ENCODE measurements at places on chromosomes 4 and X. TPM values are rescaled to one million over a fixed set of nuclear protein-coding genes. Genes with fewer than 3 reads are reported as not detected.
A peak's percentile ranks its signal among the peaks of the same experiment; 100 is the strongest.

GRCh38 chrX:17456526-17456925 is 81.5 kb downstream of the NHS start:
- H3K4me3 ChIP-seq: no peak overlapping the region
- no peaks in the 10 kb centered on the region for H3K27me3 ChIP-seq
- H3K27ac ChIP-seq: no peak overlapping the region

DNA sequence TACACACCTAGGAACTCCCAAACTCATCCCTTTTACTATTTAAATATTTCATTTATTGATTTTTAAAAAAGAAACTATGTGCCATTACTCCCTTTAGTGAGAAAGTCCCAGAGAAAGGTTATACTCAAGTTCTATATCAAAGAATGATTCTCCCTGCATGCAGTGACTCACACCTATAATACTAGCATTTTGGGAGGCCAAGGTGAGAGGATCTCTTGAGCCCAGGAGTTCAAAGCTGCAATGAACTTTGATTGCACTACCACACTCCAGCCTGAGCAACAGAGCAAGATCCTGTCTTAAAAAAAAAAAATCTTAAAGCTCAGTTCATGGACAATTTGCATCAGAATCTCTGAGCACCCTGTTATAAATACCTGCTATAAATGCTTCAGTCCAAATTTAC is 9.2 kb upstream of the RBPJ start:
- no peak for DNase-seq
- no peaks in the 10 kb centered on the region for H3K36me3 ChIP-seq
- no peaks in the 10 kb centered on the region for H3K27me3 ChIP-seq
- H3K4me3 ChIP-seq: no peak overlapping the region

- DNase-seq: no peak
- no peaks in the 10 kb centered on the region for H3K27me3 ChIP-seq
- H3K36me3 ChIP-seq: no peaks in the 10 kb centered on the region
- no peak overlapping the region for H3K4me3 ChIP-seq
Observed at GRCh38 chr4:20684852-20685763, 15.2 kb upstream of the PACRGL start.

DNA sequence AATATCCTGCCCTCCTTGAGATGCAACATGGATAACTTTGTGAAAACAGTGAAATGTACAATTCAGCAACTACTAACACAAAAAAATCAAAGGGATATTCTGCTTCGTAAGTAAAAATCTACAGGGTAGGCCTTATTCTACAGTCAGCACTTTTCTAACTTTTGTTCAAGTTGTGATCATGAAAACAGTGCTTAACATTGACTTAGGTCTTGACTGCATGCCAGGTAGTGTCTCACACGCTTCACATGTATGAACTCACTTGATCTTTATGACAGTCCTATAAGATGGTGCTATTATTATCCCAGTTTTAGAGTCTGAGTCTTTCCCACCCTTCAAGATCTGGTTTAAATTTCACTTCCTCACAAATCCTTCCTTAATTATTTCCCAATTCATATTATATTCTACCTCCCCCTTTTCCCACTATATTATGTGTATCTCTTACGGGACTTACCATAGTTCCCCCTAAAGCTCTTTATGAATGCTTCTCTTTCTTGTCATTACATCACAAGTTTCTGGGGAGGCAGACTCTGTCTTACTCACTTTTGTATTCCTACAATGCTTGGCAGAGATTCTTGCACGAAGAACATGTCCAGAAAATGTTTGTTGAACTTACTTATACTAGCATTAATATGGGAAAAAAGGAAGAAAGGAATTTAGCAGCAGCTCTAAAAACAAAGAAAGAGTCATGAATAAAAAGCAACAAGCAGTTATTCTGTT is 179.8 kb downstream of the SCFD2 start:
- no peak overlapping the region for H3K27ac ChIP-seq
- H3K36me3 ChIP-seq: no peaks in the 10 kb centered on the region
- H3K27me3 ChIP-seq: no peaks in the 10 kb centered on the region
- no peak for DNase-seq

Gene VEGFC
- polyA plus RNA-seq: not detected

Gene SRPK3
- polyA plus RNA-seq: not detected

Gene HS6ST2
- not detected for polyA plus RNA-seq

Gene CDKL2
- polyA plus RNA-seq: 0.47 TPM

GRCh38 chr4:83118869-83119268 is 4.3 kb upstream of the PLAC8 start:
- H3K27ac ChIP-seq: no peak overlapping the region
- H3K27me3 ChIP-seq: no peaks in the 10 kb centered on the region
- H3K4me3 ChIP-seq: no peak overlapping the region

Gene TEX11
- polyA plus RNA-seq: not detected

GRCh38 chr4:57425610-57426009 is 315.4 kb upstream of the IGFBP7 start:
- H3K36me3 ChIP-seq: no peaks in the 10 kb centered on the region
- no peak overlapping the region for H3K27ac ChIP-seq
- no peak overlapping the region for H3K4me3 ChIP-seq

Gene EREG
- not detected for polyA plus RNA-seq

DNA sequence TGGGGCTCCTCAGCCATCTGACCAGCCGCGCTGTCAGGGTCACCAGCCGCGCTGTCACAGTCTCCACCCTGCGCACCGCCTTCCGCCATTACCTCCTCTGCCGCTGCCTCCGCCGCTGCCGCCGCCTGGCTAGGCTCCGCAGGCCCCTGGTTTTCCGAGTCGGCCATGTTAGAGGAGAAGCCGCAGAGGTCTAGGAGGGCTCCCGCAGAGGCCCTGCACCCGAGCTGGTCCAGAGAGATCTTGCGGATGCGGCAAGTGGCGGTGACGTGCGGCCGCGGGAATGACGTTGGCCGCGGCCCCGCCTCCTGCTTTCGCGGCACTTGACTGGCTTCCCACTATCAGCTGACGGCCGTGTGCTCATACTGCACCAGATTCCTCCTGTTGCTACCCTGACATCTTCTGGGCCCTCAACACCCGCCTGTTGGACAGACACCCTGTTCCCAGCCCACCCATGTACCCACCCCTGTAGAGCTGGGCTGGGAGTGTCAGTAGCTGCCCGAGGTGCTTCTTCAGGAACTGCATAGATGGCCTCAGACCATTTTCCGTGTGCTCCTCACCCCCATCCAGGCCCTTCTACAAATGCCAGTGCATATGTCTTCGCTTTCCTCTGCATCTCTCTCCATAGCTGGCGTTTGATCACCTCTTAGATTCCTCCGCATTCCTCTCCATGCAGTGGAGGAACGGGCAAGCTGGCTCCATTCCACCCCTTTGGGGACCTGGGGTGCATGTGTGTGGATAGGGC is at the start of gene NAP1L5:
TSS of gene NAP1L5 (minus strand) at position 242 of the 742 bp plus-strand sequence. CDS start at position 167, 75 bp downstream.
- no peaks in the 10 kb centered on the region for H3K27me3 ChIP-seq
- H3K36me3 ChIP-seq: peaks cover 7% of the 10 kb centered on the region
- peak; percentile 63 for DNase-seq
- H3K27ac ChIP-seq: peak within 1 kb of the TSS; percentile 66

- no peak overlapping the region for H3K27ac ChIP-seq
- no peaks in the 10 kb centered on the region for H3K27me3 ChIP-seq
- no peak overlapping the region for H3K4me3 ChIP-seq
- H3K36me3 ChIP-seq: no peaks in the 10 kb centered on the region
- no peaks in the 10 kb centered on the region for H3K4me1 ChIP-seq
Observed at GRCh38 chr4:56323327-56323726, 64.0 kb downstream of the AASDH start.

- no peak overlapping the region for H3K27ac ChIP-seq
- no peak for DNase-seq
- H3K27me3 ChIP-seq: no peaks in the 10 kb centered on the region
Observed at GRCh38 chr4:21181716-21182115, 481.5 kb downstream of the PACRGL start.

DNA sequence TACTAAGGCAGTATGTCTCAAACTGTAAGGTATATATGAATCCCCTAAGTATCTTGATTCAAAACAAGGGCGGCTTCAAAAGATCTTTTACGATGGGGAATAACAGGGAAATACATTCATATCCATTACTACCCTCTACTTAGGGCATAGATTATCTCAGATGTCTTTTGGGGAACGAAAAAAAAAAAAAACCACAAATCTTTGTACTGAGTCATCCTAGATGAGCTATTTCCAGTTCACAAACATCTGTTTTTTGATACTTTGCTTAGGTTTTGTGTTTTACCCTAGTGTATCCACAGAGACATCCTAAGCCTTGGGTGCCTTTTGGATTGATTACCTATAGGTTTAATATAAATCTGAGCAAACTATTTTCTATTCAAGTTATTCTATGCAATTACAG is 457.2 kb downstream of the NLGN4X start:
- no peaks in the 10 kb centered on the region for H3K36me3 ChIP-seq
- no peak overlapping the region for H3K27ac ChIP-seq
- no peak for DNase-seq
- H3K4me1 ChIP-seq: no peaks in the 10 kb centered on the region

- H3K36me3 ChIP-seq: no peaks in the 10 kb centered on the region
- H3K4me3 ChIP-seq: no peak overlapping the region
- no peaks in the 10 kb centered on the region for H3K27me3 ChIP-seq
- no peak overlapping the region for H3K27ac ChIP-seq
Observed at GRCh38 chrX:154649503-154650220, 3.7 kb downstream of the CTAG2 start.

Gene HELT
- polyA plus RNA-seq: not detected

Gene GPR50
- not detected for polyA plus RNA-seq

DNA sequence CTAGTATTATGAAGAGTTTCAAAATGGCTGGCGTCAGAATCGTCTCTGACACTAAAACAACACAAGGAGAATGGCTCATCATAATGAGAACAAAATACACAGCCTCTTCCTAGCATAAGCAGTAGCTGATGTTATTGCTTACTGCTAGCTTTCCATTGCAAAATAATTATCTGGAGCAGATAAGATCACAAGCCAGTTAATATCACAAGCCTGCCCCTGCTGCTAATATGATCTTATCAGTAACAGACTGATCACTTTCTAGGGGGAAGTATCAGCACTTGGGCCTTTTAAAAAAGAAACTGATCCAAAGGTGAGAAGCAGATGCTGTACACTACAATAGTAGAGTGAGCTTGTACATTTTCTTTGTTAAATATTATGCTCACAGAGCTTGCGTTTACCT is 554.8 kb upstream of the PABPC4L start:
- no peak for DNase-seq
- no peak overlapping the region for H3K27ac ChIP-seq
- H3K36me3 ChIP-seq: no peaks in the 10 kb centered on the region
- no peaks in the 10 kb centered on the region for H3K4me1 ChIP-seq

Gene TMPRSS11F
- polyA plus RNA-seq: not detected

- no peaks in the 10 kb centered on the region for H3K27me3 ChIP-seq
- no peak for DNase-seq
- H3K36me3 ChIP-seq: no peaks in the 10 kb centered on the region
- no peak overlapping the region for H3K4me3 ChIP-seq
- H3K27ac ChIP-seq: no peak overlapping the region
Observed at GRCh38 chr4:61468024-61468720, 268.0 kb downstream of the ADGRL3 start.

- H3K4me1 ChIP-seq: no peaks in the 10 kb centered on the region
- no peaks in the 10 kb centered on the region for H3K27me3 ChIP-seq
- H3K27ac ChIP-seq: no peak overlapping the region
- H3K36me3 ChIP-seq: no peaks in the 10 kb centered on the region
- no peak overlapping the region for H3K4me3 ChIP-seq
- DNase-seq: no peak
Observed at GRCh38 chrX:120727452-120727851, 97.6 kb upstream of the C1GALT1C1 start.
